Activated naive CD4-positive, alpha-beta T cell (primary cell): ENCODE measurements at places on chromosomes 7 and 10.

DNA sequence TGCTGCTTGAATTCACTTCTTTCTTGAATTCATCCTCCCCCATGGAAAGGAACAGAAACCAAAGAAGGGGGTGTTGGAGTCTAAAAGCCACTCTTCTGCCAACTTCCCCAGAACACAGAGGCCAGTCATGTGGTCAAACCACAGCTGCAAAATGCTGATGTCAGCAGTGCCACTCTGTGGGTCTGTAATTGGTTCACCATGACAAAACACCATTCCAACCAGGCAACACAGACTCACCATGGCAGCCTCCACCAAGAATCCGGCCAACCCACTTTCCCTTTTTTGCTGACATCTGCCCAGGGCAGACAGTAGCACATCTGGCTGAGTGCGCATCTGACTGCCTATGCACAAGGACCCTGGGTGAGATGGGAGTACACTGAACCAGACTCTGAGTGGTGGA is 16.8 kb downstream of the OSBPL3 start:
- DNase-seq = no peak

GRCh38 chr10:33334153-33334804 is at the start of gene NRP1:
TSS of gene NRP1 (minus strand) at chr10:33334667. CDS start at chr10:33334382, 285 bp downstream.
- no peak for DNase-seq

DNA sequence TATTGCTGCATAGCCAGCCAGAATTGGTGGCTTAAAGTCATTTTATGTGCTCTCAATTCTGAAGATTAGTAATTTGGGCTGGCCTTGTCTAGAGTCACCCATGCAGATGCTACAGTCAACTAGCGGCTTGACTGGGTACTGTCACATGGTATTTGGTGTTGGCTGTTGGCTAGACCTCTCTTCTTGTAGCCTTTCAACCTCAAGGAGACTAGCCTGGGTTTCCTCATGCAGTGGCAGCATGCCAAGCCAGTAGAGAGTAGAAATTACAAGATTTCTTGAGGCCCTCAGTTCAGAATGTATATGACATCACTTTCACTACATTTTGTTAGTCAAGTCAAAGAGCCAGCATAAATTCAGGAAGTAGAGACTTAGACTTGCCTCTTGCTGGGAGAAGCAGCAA is 3.7 kb upstream of the ZNF800 start:
- no peak for DNase-seq

GRCh38 chr7:69966766-69967591 is 368.7 kb downstream of the AUTS2 start:
- no peak for DNase-seq

DNA sequence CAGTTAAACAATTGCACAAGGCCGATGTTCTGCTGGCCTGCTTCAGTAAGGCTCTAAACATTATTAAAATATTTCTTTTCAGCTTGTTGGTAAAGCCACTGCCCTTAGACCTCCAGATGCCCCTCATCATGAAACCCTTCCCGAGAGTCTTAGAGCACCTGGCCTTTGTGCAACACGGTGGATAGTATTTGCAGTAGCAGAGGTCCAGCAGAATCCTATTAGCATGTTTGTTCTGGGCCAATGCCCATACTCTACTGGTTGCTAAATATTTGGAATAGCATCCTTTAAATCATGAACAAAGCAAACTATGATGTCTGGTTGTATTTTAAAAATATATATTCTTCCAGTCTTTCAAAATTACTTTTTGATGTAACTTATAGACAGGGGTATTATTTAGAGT is 584.6 kb downstream of the CNTNAP2 start:
- no peak for DNase-seq

- DNase-seq = no peak
Observed at GRCh38 chr7:110179037-110179436, 911.9 kb upstream of the LRRN3 start.

- DNase-seq = no peak
Observed at GRCh38 chr7:106773228-106773627, 91.9 kb upstream of the PIK3CG start.

DNA sequence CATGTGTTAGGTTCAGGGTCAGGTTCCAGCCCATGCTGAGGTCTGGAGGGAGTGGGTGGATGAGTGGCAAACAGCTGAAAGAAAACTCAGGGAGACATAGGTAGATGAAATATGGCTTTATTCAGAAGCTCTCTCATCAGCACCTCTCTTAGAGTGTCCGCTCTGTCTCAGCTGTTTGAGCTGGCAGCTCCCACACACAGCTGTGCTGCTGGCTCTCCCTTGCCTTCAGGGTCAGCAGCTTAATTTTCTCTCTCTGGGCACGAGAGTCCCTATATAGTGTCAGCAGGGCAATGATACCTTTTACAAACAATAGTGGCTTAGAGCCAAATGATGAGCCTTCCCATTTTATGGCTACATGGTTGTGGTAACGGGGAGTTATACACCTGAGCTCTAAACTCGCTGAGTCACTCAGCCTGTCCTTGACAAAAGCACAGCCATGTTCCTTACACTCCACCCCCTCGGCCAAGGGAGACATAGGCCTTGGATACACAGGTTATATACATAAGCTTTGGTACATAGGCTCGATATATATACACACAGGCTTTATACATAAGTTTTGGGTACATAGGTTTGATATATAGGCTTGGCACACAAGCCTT is 10.4 kb downstream of the RNF133 start:
- no peak for DNase-seq

DNA sequence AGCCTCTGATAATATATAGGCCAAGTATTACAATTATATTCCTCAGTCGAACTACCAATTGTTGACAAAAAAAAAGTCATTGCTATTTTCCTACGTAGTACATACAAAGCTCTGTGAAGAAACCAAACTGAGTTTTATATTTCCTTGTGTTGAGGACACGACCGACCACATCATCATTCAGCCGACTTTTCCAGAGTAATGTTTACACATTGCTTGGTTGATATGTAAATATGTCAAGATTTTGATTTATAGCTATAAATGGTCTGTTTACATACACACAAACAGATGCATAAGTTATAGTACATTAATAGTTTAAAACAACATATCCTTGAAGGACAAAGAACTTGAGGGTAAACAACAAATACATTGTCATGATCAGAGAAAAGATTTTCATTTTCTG is 121.5 kb downstream of the CRPPA start:
- no peak for DNase-seq

- DNase-seq = no peak
Observed at GRCh38 chr10:12121673-12122072, 7.8 kb upstream of the SEC61A2 start.

DNA sequence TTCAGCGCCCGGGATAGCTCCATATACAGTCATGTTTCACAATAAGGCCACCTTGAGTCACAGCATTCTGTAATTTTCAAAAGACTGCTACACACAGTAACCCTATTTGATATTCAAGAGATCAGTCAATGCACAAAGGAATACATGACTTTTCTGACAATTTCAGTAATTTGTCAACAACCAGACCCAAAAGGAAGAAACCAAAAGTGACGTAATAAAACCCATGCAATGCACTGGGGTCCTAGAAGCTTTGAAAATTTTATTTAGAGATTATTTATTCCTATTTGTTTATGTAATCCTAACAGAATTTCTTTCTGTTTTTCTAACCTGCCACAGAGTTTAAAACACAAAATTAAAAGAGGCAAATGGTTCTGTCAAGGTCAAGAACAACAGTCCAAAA is 421.2 kb downstream of the DPP6 start:
- DNase-seq = no peak

GRCh38 chr10:117530791-117531190 is 11.8 kb upstream of the EMX2 start:
- no peak for DNase-seq

- no peak for DNase-seq
Observed at GRCh38 chr10:12262278-12262981, 66.4 kb downstream of the CDC123 start.

DNA sequence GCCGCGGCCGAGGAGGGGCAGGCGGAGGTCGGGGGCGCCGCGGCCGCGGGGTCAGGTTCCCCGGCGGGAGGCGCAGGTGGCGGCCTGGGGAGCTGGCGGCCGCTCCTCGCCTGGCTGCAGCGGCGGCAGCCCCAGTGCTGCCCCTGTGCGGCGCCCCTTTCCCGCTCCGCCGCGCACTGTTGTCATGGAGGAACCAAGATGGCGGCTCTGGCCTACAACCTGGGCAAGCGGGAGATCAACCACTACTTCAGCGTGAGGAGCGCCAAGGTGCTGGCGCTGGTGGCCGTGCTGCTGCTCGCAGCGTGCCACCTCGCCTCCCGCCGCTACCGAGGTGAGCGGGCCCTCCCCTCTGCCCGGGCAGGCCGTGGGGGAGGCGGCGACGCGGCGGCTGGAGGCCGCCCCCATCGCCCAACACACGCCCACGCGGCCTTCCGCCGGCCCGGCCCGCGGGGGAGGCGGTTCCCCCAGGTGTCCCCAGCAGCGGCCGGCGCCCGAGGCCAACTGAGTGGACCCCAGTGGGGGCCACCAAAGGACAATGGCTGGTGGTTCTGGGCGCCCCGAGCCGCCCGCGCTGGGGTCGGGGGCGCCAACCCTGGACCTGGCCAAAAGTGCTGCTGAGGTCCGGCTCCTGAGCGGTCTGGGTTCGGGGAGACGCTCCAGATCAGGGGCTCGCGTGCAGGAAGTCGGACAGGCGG is 425 bp downstream of the CASD1 start:
- DNase-seq = peak; percentile 53

DNA sequence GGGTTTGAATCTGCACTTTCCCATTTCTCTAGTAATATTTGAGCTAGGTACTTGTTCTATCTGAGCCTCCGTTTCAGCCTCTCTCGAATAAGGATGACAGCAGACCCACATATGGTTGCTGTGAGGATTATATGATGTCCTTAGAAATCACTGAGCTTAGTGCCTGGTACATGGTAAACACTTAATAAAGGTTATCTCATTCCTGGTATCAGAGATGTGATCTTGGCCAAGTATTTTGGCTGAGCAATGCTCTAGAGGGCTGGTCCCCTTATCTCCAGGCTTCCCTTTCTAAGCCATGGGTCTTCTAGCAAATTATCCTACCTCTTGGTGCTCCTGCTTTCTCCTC is 407 bp upstream of the MKRN1 start:
- DNase-seq = no peak

- DNase-seq = no peak
Observed at GRCh38 chr7:30428246-30429155, 50.1 kb downstream of the NOD1 start.

DNA sequence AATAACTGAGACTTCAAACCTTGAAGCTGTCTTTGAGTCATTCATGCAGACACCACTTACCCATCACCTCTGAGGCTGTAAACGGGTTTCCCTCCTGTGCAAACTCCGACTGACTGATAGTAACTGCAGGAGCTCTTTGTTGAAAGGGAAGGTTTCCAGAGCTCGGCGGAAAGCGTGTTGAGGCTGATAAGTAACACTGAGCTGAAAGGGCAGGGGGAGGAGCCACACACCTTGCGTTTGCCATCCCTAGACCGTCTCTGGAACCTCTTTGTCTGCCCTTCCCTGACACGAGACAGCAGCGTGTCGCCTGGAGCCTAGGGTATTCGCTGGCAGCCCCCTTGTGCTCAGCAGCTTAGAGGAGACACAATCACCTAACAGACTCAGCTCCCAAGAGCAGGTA is 134.0 kb downstream of the PAXIP1 start:
- no peak for DNase-seq

DNA sequence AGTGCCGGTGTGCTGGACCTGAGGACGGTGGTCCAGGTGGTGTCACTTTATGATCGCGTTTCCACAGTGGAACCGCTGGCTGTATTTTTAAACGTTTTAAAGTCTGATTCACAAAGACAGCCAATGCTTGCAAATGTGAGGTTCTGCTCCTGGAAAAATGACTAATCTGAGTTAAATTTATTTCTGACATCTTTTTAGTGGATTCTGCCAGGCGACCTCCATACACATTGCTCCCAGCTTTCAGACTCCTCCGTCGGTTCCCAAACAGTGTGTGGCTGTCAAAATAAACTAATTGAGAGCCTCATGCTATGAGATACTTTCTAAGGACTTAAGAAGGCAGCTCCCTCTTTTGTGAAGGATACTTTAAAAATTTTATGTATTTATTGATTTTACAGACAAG is 12.7 kb upstream of the TTYH3 start:
- DNase-seq = no peak

DNA sequence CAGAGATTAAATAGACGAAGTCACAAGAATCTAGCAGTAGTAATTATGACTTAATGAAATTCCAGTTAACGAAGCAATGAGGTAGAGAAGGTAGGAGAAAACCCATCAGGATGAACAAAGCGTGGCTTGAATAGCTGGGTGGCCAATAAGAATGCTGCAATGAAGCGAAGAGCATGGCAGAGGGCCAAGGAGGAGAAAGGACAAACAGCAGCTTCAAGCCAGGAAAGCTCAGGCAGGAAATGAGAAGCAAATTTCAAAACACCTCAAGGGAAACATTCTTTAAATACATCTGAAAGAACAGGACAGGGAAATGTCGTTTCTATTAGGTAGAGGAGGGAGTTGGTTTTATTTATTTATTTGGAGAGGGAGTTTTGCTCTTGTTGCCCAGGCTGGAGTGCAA is 122.5 kb downstream of the KIAA1217 start:
- DNase-seq = no peak

DNA sequence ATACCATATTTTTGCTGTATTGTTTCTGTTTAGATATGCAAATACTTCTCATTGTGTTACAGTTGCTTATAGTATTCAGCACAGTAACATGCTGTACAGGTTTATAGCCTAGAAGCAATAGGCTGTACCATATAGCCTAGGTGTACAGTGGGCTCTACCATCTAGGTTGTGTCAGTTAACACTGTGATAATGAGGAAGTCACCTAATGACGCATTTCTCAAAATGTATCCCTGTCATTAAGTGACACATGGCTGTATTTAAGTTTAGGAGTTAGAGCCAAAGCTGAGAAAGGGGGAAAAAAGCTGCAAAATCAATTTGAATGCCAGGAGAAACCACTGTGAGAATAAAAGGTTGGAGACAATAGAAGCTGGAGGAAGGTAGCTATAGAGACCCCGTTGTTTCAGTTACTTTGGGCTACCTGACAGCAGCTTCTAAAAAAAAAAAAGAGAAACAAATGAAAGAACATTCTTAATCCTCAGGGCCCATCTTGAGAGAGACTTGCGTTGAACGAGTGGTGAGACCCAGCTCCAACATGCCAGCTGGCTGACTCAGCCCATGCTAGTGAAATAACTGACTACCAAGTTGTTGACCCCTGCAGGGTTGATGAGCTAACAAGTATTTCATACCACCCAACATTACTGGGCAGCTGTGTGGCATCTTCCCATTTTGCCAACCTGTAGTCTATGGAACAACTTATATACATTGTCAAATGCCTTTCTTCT is 8.7 kb downstream of the STARD3NL start:
- no peak for DNase-seq
